Forelimb muscle (tissue), 1 donor: ENCODE measurements at places on chromosomes 2 and 18. TPM values are rescaled to one million over a fixed set of nuclear protein-coding genes. Genes with fewer than 3 reads are reported as not detected.

MPP4 gene
- 0.13 TPM for polyA plus RNA-seq

AMER3 gene
- polyA plus RNA-seq: not detected

SCN2A gene
- polyA plus RNA-seq: 0.05 TPM

ABCG5 gene
- polyA plus RNA-seq: 0.05 TPM
